Caco-2 (cell line): ENCODE measurements at places on chromosomes 13 and 19. TPM values are rescaled to one million over a fixed set of nuclear protein-coding genes. Genes with fewer than 3 reads are reported as not detected.

The ZNF154 gene
- total RNA-seq = not detected in 2 replicates

The FCHO1 gene
- total RNA-seq = 0.35 and 0.39 TPM in 2 replicates

The CA11 gene
- 10.5 and 15.9 TPM in 2 replicates for total RNA-seq

The UBL5 gene
- 345 and 359 TPM in 2 replicates for total RNA-seq

The VSIG10L gene
- 4.5 and 5.0 TPM in 2 replicates for total RNA-seq

The SIGLEC11 gene
- not detected in 2 replicates for total RNA-seq

The JSRP1 gene
- not detected in 2 replicates for total RNA-seq

The SLAIN1 gene
- 2.9 and 3.5 TPM in 2 replicates for total RNA-seq

The LMO7 gene
- total RNA-seq = 209 and 230 TPM in 2 replicates

The LAIR1 gene
- total RNA-seq = not detected in 2 replicates

The SIX5 gene
- total RNA-seq = 23.7 and 28.6 TPM in 2 replicates

The MATK gene
- total RNA-seq = 0.29 and 0.72 TPM in 2 replicates

The MAB21L1 gene
- total RNA-seq = not detected in 2 replicates

The SLC25A41 gene
- total RNA-seq = 0.23 TPM in 1 of 2 replicates, not detected in the other

The CPAMD8 gene
- total RNA-seq = 1.1 and 1.3 TPM in 2 replicates

The TLE6 gene
- 1.4 and 1.9 TPM in 2 replicates for total RNA-seq

The PGLYRP1 gene
- not detected in 2 replicates for total RNA-seq

The SIGLEC9 gene
- total RNA-seq = not detected in 2 replicates

The TSKS gene
- not detected in 2 replicates for total RNA-seq

The PSG1 gene
- 0.37 TPM in 1 of 2 replicates, not detected in the other for total RNA-seq

The MADCAM1 gene
- 0.73 and 1.3 TPM in 2 replicates for total RNA-seq

The SBK2 gene
- not detected in 2 replicates for total RNA-seq

The COX6B2 gene
- total RNA-seq = 0.27 and 0.35 TPM in 2 replicates
